ENCODE measurements at places on chromosomes 5 and 9.

DNA sequence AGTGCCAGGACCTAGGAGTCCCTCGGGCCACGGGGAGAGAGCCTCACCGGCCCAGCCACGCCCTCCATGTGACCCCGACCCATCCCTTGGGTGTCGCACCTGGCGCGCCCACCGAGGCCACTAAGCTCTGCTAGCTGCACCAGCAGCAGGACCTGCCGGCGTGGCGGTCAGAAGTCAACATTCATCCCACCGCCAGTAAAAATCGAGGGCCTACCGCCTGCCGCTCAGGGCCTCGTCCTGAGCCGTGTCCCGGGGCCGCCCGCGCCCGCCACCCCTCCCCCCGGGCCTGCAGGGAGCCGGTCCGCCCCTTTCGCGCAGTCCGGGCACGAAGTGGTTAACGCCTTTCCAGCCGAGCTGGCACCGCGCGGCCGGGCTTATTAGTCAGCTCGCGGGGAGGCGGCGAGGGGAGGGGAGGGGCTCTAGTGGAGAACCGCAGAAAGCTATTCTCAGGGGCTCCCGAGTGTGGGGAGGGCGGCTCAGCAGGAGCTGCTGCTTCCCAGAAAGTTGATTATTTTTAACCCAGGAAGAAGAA lies 124.4 kb downstream of the C9orf50 start:
- no peak for DNase-seq

GRCh38 chr5:139457653-139458306 lies 4.8 kb downstream of the ECSCR start:
- DNase-seq, result no peak

DNA sequence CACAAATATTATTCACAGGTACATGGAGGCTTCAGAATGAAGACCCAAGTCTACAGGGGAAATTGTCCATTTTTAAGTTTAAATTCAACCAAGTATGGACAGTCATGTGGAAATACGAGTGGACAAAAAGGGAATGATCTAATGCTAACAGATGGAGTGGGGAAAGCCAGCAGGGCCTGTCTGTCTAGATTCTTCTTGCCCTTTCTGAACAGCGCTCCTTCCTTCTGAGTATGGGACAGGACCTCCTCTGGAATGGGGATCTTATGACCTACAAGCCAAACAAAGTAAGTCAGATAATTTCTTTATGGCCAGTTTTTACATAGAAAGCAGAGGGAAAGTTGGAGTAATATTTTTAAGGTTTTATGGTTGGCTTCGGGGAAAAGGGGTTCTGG lies 119.8 kb upstream of the NEK6 start:
- no peak for DNase-seq

DNA sequence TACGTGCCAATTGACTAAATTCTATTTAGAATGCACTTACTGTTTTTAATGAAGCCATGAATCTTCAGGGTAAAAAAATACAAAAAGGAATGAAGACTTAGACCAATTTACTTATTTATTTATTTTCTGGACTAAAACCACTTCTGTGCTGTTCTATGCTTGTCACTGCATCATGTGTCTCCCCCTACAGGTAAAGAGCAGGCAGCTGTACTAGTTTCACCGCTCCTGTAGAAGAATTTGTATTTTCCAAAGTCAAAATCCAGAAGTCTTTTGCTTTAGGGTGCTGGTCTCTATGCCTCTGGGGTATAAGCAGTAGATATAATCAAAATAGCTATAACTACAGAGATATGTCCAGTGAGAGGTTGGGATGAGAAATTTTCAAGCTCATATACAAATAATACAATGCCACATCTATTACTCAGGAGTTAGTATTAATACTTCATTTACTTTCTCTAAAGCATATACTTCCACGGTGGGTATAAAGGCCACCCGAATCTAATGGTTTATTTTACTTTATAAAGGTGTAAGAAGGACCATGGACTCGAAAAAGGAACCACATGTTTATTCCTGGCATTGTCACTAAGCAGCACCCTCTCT lies 591.5 kb downstream of the RAB3C start:
- DNase-seq, result no peak

DNA sequence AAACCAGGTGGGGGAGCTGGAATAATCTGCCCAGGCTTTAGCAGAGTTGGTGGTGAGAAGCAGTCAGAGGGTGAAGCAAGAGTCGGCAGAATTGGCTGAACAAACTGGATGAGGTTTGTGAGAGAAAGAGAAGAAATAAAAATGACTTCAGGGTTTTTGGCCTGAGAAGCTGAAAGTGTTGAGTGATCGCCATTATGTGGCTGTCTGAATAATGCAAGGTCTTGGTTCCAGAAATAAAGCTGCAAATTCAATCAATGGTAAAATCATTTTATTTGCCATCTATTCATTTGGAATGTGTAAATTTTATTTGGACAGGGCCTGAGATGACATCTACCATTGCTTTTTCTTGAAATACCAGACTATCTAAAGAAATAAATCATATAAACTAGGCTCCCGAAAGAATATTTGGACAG lies 50.4 kb upstream of the DAB2 start:
- no peak for DNase-seq

DNA sequence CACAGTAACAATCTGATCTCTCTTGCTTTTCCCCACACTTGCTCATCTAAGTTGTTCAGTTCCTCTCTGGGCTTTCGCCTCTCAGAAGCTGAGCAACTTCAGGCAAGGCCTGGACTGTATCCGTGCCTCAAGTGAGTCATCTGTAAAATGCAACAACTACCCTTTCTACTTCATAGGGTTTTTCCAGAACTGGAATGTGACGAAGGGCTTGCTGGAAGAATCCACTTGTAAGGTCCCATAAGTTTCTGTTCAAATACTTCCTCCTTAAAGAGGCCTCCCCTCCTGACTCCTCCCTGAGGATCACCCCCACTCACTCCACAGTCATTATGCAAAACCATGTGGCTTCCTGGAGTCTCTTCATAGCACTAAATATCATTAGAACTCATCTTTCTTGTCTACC lies 17.5 kb upstream of the INSYN2B start:
- DNase-seq, result no peak

GRCh38 chr9:101736717-101737116 lies 1.7 kb downstream of the GRIN3A start:
- no peak for DNase-seq

- no peak for DNase-seq
Measured at GRCh38 chr5:96391921-96392320, 41.1 kb downstream of the PCSK1 start.

GRCh38 chr5:93886917-93887361 lies 145.5 kb upstream of the POU5F2 start:
- DNase-seq, result no peak

DNA sequence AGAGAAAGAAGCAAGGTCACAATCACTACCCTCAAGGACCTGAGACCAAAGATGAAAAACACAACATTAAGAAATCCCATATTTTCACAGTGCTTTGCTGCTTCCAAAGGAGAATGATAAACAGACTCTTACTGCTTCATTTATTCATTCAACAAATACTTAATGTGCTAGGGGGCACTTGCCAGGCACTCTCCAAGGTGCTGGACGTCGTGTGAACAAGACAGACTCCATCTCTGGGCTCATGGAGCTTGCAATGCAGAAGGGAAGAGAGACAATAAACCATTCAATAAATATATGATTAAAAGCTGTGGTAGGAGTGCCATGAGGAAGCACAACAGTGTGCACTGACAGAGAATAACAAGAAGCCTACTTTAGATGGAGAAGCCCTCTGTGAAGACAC lies 327.7 kb downstream of the CDK5RAP2 start:
- DNase-seq, result no peak

DNA sequence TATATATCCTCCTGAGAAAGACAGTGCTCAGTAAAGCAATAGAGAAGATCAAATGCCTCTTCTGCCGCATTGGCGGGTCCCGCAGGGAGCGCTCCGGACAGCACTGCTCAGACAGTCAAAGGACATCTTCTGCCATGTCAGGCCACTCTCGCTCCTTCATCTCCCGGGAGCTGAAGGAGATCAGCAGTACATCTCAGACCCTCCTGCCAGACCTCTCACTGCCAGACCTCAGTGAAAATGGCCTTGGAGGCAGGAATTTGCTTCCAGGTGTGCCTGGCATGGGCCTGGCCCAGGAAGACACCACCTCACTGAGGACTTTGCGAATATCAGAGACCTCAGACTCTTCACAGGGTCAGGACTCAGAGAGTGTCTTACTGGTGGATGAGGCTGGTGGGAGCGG lies 12.2 kb downstream of the PTGER4 start:
- DNase-seq, result no peak

DNA sequence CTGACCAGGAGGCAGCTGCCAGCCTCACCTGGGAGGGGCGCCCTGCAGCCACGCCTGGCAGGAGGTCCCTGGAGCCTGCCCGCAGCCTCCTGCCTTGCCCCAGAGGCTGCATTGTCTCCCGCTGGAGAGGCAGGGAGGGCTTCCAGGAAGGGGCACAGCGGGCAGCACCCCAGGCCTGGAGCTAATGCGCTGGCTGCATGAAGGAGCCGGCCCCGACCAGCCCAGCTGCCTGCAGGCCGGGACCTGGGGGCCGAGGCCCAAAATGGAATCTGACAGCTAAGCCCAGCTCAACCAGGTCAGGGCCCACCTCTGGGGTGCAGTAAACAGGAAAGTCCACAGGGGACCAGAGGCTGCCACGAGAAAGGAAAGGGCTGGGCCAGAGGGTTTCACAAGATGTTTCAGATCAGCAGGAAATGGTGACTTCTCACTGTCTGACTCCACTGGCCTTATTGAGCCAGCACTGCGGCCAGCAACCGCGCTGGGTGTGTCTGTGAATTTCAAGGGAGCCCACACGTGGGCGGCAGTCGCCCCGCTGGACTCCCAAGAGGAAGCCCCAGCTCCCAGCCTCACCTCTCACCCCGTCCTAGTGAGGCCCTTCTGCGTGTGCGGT lies 18.6 kb upstream of the NOTCH1 start:
- DNase-seq, result peak; percentile 52

GRCh38 chr9:83166372-83166771 lies 103.4 kb upstream of the RASEF start:
- DNase-seq, result no peak

DNA sequence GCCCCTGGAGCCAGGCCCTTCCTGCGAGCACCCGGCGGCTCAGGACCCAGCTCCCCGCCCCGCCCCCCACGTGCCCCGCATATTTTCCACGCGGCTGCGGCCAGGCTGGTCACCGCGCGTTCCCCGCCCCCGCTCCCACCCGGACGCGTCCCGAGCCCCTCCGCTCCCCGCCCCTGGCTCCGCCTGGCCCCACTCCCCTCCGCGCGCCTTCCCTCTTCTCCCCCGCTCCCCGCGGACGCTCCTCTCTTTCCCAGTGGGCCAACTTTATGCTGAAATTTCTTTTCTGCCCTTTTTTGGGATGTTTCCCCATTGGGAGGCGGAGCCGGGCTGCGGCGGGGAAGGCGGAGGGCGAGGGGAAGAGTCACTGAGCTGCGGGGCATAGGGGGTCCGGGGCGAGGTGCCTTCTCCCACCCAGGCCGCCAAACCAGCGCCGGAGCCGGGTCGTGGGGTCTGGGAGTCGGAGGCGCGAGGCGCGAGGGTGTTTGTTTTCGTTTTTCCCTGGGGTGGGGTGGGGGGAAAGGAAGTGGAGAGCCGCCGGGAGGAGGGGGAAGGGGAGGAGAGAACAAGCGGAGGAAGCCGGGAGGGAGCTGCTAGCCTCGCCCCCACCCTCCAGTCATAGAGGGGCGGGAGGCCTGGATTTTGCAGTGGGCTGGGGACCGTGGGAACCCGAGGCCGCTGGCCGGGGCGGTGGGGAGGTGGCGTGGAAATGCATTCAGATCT lies 1.0 kb upstream of the TPM2 start:
- DNase-seq, result no peak

- no peak for DNase-seq
Measured at GRCh38 chr9:136688274-136689107, 1.2 kb upstream of the AGPAT2 start.

- no peak for DNase-seq
Measured at GRCh38 chr5:91170266-91170665, 212.9 kb downstream of the ARRDC3 start.

DNA sequence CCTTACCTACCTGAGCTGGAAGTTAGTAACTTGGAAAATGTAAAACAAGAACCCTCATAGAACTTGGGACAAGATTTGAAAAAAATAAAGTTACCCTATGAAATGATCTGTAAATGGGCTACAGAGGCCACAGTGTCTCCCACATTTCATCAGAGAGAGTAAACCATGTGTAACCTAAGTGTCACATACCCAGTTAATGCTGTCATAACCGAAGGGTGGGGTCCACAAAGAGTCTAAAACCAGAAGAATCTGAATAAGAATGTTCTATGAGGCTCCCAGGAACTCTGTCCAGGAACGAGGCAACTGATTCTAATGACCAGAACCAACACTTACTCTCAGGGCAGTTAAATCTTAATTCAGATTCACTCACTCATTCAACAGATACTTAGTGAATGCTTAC lies 1.0 kb upstream of the FAM13B start:
- DNase-seq, result no peak

DNA sequence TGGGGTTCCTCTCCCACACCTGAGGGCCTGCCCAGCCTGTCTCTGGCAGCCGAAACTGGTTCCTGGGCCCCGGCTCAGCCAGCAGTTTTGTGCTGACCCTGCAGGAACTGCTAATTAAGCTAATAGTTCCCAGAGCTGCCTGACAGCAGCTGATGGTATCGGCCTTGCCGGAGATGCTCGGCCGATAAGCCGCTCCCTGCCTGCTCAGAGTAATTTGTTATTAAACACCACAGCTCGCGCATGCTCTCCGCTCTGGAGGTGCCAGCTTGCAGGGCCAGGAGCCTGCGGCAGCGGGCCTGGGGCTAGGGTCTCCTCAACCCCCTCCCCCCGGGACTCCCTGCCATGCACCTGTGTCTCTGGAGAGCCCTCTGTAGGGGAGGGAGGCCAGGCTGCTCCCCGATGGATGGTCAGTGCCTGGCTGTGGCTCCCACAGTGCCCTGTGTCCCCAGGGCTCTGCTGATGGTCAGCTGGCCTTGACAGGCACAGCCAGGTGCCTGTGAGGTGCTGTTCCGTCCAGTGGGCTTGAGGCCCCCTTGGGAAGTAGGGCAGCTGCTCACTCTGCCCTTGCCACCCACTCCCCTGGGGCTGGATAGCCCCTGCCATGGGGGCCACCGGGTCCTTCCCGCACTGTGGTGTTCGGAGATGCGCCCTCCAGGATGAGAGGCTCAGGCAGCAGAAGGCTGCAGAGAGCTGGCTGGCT lies 41.7 kb downstream of the RXRA start:
- DNase-seq, result no peak

DNA sequence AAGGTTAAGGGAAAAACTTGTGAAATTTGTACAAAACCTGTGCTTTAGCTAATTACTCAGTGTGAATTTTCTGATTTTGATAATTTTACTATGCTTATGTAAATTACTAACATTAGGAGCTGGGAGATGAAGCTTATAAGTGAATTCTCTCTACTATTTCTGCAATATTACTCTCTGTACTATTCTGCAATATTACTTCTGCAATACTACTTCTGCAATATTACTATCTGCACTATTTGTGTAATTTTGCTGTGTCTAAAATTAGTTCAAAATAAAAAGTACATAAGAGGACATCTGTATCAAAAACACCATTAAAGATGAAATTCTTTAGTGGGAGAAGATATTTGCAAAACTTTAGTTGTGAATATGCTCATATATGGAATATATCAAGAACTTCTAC lies 62.9 kb downstream of the C9 start:
- no peak for DNase-seq

GRCh38 chr5:133273661-133274596 lies 222.1 kb downstream of the HSPA4 start:
- no peak for DNase-seq

All from GF-D8 (cell line).